Hypothalamus (tissue), 51 donors: ENCODE measurements at places on chromosomes 3 and 15.
A peak's percentile ranks its signal among the peaks of the same experiment; 100 is the strongest.

DNA sequence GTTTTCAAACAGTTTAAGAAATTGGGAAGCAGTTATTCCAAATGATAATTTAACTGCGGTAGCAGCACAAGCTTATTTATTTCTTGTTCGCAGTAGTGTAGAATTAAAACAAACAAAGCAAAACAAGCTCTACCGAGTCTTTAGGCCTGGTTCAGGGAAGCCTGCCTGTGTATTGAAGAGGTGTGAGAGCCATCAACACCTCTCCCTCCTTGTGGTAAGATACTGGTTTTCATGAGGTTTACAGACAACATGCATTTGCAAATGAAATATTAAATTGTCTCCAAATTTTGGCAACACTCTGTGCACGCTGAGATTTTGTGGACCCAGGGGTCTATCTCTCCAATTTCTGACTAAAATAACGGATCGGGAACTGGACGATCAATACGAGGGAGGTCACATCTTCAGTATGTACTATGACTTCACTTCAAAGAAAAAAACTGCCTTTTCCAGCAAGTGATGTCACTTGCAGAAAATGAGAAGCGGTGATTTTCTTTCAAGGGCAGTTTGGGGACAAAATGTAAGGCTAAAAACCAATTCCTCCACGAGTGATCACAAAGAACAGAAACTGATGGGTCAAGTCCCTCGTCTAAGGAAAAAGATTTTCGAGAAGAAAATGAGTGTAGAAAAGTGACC lies 721 bp downstream of the ATR start:
- no peak for DNase-seq

DNA sequence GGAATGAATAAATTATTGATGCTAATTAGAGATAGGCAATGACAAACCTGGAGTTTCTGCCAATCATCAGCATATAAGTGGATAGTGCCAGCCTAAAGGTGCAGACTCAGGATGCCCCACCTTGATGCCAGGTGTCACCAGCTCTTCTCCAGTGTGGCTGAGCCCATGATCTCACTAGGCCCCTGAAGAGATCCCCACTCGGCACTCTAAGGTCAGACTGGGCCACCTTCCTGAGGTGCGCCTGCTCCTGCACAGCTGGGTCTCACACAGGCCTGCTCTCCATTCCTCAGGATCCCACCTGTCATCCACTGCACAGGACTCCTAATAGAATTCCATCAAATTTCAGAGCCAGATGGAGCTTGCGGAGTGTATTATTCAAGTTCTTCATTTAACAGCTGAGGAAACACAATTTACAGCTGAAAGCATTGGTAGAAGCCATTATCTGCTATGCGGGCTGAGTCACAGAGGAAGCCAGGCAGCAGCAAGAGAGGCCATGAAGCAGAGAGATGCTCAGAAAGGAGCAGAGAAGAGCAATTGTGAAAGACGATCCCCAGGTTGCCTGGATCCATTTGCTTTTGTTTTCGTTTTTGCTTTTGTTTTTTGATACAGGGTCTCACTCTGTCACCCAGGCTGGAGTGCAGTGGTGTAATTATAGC lies 25.1 kb upstream of the FSTL1 start:
- DNase-seq = no peak

GRCh38 chr3:189325454-189325853 lies 153.7 kb downstream of the TPRG1 start:
- no peak for DNase-seq

DNA sequence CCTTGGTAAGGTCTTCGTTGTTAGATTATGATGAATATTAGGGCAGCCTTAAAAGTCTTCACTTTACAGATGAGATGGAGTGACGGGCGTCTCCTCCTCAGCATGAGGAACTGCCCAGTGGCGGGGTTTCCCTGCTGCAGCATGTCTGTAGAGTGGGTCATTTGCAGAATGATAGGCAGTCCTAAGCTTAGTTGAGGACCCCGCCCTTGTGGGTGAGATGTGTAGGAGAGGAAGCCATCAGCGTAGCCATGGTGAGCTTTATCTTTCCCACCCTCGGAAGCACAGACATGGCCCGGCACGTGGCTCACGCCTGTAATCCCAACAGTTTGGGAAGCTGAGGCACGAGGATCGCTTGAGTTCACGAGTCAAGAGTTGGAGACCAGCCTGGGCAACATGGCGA lies 877 bp downstream of the NIT2 start:
- no peak for DNase-seq

DNA sequence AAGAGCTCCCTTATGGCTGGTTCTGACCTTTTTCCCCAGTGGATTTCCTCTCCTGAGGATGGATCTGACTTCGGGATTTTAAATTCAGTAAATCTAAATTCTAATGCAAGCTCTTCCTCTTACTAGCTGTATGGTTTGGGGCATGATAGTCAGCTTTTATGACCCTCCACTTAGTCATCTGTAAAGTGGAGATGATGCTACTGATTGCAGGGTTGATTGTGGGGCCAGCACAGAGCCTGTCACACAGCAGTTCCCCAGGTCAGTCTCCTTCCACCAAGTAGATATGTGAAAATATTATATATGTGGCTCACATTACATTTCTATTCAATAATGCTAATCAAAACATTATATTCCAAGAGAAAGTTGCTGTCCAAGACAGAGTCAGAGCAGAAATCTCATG lies 141.3 kb upstream of the UBE2E1 start:
- DNase-seq = no peak

DNA sequence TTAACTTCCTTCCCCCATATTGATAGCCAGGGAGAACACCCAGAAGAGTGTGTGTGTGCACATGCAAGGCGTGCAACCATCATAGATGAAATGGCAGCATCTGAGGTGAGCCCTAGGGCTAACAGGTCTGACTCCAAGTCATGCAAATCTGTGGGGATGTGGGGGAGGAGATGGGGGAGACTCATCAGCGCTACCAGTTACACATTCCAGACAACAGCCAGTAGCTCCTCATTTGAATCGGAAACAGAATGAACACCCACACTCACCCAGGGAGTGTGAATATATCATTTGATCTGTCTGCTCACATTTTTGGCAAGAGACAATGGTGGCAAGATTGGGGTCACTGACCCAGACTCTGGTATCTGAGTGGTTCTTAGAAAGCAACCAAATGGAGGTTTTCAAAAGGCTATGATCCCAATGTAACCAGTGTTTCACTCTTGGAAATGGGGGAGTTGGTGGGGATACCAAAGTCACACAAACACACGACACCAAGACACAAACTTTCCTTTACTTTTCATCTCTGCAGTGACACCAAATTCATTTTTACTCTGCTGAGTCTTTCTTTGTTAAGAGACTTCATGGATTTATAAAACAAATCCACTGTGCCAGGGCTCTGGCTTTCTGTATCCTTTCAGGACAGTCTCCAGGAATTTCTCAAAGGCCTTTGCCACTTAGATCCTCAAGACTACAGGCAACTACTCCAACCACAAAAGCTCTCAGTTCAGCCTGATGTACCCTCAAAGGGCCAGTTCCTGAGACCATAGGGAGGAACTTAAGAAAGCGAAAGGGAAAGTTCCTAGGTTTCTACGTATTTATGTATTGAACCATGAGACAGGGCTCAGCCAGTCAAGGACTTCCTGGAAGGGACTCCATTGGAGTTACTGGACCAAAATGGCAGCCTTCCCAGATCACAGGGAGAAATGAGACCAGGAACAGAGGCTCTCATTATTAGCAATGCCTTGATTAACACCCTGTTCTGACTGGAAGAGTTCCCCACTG lies 2.2 kb downstream of the CDCP1 start:
- peak; percentile 3 for DNase-seq

GRCh38 chr3:127694467-127695215 lies 21.9 kb downstream of the ABTB1 start:
- no peak for DNase-seq

GRCh38 chr3:43334976-43335375 lies 48.6 kb downstream of the SNRK start:
- DNase-seq = no peak

GRCh38 chr15:37209041-37209363 lies 108.7 kb upstream of the MEIS2 start:
- no peak for DNase-seq

- DNase-seq = no peak
These were observed 65.9 kb downstream of the PGPEP1L start for GRCh38 chr15:98941595-98942255.

DNA sequence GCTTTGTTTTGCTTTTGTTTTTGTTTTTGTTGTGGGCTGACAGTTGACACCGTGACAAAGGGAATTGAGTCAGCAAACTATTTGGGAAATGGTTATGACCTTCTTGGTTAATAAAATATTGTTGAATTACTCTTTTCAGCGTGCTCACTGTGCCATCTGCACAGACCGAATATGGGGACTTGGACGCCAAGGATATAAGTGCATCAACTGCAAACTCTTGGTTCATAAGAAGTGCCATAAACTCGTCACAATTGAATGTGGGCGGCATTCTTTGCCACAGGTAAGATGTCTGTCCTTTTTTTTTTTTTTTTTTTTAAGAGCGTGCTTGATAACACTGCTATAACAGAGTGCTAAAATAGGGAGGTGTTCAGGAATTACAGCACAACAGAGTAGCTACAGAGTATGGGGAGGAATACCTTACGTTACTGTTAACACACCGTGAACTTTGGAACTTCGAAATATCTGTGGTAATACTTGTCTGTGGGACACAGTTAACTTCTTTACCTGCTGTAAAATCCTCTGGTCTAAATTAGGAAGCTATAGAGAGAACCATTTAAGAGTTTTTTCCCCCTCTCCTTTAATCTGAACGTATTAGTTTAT lies 48.2 kb downstream of the PRKCI start:
- no peak for DNase-seq

- DNase-seq = no peak
These were observed 476.9 kb upstream of the PROK2 start for GRCh38 chr3:72261566-72262564.

DNA sequence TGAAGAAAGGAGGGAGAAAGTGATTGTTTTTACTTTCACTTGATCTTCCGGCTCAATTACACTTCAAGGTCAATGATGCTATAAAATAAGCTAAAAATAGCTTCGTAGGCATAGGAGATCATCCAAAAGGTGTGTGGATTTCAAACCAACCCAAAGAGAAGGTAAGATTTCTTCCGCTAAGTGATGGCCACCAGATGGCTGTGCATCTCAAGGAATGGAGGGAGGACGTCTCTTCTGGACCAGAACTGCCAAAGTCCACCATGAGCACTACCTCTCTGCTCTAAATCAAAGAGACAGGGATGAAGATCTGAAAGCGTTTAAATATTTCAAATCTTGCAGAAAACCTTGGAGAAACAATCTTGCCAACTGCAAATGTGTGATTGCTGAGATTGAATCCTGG lies 199.1 kb upstream of the ZPLD1 start:
- DNase-seq = no peak

GRCh38 chr3:150342896-150343467 lies 65.1 kb upstream of the TSC22D2 start:
- no peak for DNase-seq

DNA sequence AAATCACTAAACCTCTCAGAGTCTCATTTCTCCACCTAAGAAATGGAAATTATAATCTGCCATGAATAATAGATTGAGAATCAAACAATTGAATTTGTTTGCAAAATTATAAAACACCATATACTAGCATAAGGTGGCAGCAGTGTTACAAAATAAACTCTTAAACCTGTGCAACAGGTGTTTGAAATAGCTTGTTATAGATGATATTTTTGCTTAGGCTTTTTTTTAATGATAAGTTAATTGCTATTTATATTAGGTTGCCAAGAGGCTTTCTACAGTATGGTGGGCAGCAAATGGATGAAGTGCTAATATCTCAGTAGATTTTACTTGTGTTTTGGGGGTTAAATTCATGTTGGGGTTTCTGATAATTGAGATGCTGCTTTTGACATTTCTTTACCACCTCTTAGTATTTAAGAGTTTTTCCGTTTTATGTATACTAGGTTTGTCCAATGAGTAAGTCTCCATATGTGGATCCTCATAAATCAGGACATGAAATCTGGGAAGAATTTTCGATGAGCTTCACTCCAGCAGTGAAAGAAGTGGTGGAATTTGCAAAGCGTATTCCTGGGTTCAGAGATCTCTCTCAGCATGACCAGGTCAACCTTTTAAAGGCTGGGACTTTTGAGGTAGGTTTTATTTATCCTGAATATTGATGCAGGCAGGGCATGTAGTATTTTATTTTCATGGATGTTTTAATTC lies 19.6 kb downstream of the NR1D2 start:
- DNase-seq = no peak

- DNase-seq = no peak
These were observed 188.4 kb upstream of the HES1 start for GRCh38 chr3:193947596-193947995.

- DNase-seq = no peak
These were observed 2.3 kb upstream of the DNAH1 start for GRCh38 chr3:52313774-52314188.

DNA sequence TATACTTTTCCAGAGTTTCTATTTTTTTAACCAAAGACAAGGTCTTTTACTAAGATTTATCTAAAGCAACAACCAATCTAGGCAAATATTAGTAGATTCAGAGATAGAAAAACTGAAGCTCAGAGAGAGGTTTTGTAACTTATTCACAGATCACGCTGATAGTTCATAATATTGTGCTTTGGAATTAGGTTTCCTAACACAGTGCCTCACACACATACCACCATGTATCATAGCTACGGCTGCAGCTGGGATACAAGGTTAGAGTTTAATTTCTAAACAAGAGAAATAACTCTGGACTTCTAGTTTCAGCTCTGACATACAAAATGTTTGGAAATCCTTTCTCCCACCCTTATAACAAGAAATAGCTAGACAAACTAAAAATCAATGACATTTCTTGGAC lies 565.7 kb downstream of the PYDC2 start:
- no peak for DNase-seq

GRCh38 chr3:46565607-46566039 lies 479 bp downstream of the LRRC2 start:
- no peak for DNase-seq

DNA sequence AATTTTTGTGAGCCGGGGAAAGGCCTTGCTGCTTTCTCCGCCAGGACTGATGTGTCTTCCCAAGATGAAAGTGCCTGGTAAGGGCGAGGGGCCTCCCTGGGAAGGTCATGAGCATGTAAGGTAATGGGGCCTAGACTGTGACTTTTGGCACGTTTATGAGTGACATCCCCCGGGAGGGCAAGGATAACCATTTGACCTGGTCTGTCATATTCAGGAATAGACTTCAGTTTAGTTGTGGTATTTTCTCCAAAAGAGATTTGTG lies 631 bp upstream of the CNBP start:
- peak; percentile 36 for DNase-seq

GRCh38 chr3:193372783-193373182 lies 5.8 kb downstream of the ATP13A5 start:
- DNase-seq = no peak

DNA sequence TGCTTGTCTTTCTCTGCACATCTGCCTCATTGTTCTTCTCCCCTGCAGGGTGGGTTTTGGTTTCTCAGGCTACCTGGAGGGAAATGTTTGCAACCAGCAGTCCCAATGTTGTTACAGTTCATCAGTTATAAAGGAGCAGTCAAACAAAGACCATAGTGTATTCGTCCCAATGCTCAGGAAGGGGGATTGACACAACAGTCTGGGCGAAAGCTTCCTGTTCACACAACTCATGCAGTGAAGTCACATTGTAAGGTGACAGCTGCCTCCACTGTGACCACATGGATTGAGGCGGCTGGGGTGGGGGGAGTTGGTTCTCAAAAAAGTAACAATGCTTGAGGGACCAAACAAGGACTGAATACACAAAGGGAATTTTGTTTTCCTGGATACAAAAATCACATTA lies 28.8 kb upstream of the TF start:
- peak; percentile 16 for DNase-seq
